IMR-90 (cell line): ENCODE measurements at places on chromosomes 3 and 15. TPM values are rescaled to one million over a fixed set of nuclear protein-coding genes. Genes with fewer than 3 reads are reported as not detected.

DLEC1 gene
- polyA plus RNA-seq = 0.03 TPM in 1 of 2 replicates, not detected in the other

GRCh38 chr3:8757551-8758518 is 11.6 kb downstream of the OXTR start:
- DNase-seq = peak; percentile 48
- H3K27ac ChIP-seq = no peak overlapping the region
- H3K4me3 ChIP-seq = no peak overlapping the region
- no peaks in the 10 kb centered on the region for H3K4me1 ChIP-seq
- no peaks in the 10 kb centered on the region for H3K36me3 ChIP-seq

INAFM2 gene
- polyA plus RNA-seq = 11.7 and 14.0 TPM in 2 replicates

- peaks cover 4% of the 10 kb centered on the region; the same call in 1 of the 2 replicates for H3K36me3 ChIP-seq
- peaks cover 8% of the 10 kb centered on the region for H3K4me1 ChIP-seq
- peak; percentile 57 for DNase-seq
- H3K27me3 ChIP-seq = no peaks in the 10 kb centered on the region
These were observed 16.6 kb downstream of the NFKBIZ start for GRCh38 chr3:101865751-101866509.

GRCh38 chr3:97993526-97993925 is 21.3 kb upstream of the RIOX2 start:
- H3K4me1 ChIP-seq = no peaks in the 10 kb centered on the region
- H3K36me3 ChIP-seq = no peaks in the 10 kb centered on the region
- no peak overlapping the region for H3K27ac ChIP-seq
- H3K27me3 ChIP-seq = peaks cover 3% of the 10 kb centered on the region; the same call in 1 of the 2 replicates

- no peak overlapping the region for H3K27ac ChIP-seq
- H3K27me3 ChIP-seq = peaks cover 36% of the 10 kb centered on the region
- H3K4me3 ChIP-seq = no peak overlapping the region
- H3K36me3 ChIP-seq = no peaks in the 10 kb centered on the region
- H3K4me1 ChIP-seq = no peaks in the 10 kb centered on the region
These were observed 28.0 kb upstream of the ARNT2 start for GRCh38 chr15:80375968-80376891.

- no peaks in the 10 kb centered on the region for H3K4me1 ChIP-seq
- H3K4me3 ChIP-seq = no peak overlapping the region
- no peaks in the 10 kb centered on the region; the same call in none of the 2 replicates for H3K36me3 ChIP-seq
- DNase-seq = no peak
- no peaks in the 10 kb centered on the region for H3K27me3 ChIP-seq
These were observed 45.8 kb downstream of the SCN5A start for GRCh38 chr3:38603731-38604131.

SLC6A11 gene
- not detected in 2 replicates for polyA plus RNA-seq

DNA sequence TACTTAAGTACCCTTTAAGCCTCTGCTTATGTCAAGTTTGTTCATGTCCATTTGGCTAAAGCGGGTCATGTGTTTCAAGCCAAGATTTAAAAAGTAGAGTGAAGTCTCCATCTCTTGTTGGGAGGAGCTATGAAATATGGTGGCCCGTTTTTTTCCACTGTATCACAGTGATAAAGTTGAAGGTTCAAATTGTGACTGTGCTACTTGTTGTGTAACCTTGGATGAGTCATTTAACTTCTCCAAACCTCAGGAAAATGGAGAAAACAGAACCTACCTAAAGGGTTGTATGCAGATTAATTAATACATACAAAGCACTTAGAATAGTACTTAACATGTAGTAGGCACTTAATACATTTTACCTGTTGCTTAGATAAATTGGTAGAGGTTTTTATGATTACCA is 43.4 kb downstream of the SNAPC5 start:
- peaks cover 11% of the 10 kb centered on the region for H3K36me3 ChIP-seq
- H3K27ac ChIP-seq = no peak overlapping the region
- no peaks in the 10 kb centered on the region for H3K4me1 ChIP-seq
- no peaks in the 10 kb centered on the region for H3K27me3 ChIP-seq
- DNase-seq = peak; percentile 32

LRRC31 gene
- not detected in 2 replicates for polyA plus RNA-seq

GRCh38 chr3:109715707-109716106 is 378.4 kb upstream of the DPPA4 start:
- H3K4me1 ChIP-seq = no peaks in the 10 kb centered on the region
- H3K27me3 ChIP-seq = peaks cover 2% of the 10 kb centered on the region
- DNase-seq = no peak
- no peak overlapping the region for H3K27ac ChIP-seq
- H3K36me3 ChIP-seq = no peaks in the 10 kb centered on the region
- no peak overlapping the region for H3K4me3 ChIP-seq

DNA sequence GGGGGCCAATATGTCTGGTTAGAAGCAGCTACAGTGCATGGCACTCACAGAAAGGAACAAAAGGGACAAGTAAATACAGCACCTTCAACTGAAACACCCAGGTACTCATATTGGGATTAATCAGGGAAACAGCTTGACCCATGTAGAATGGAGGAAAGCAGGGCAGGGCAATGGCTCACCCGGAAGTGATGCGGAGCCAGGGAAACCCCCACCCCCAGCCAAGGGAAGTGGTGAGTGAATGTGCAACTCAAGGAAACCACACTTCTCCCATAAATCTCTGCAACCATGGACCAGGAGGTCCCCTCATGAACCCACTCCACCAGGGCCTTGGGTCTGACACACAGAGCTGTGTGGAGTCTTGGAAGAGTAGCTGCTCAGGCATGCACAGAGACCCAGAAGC is 117.1 kb downstream of the MTHFS start:
- H3K4me3 ChIP-seq = no peak overlapping the region
- no peaks in the 10 kb centered on the region for H3K36me3 ChIP-seq
- H3K27me3 ChIP-seq = peaks cover 3% of the 10 kb centered on the region; the same call in 1 of the 2 replicates
- no peak for DNase-seq
- H3K4me1 ChIP-seq = no peaks in the 10 kb centered on the region
- H3K27ac ChIP-seq = no peak overlapping the region

- H3K27me3 ChIP-seq = no peaks in the 10 kb centered on the region
- no peaks in the 10 kb centered on the region for H3K36me3 ChIP-seq
- peak; percentile 17 for DNase-seq
- no peak overlapping the region for H3K4me3 ChIP-seq
These were observed 25.0 kb downstream of the DPH3 start for GRCh38 chr3:16239780-16240179.

CELF6 gene
- 0.06 and 0.07 TPM in 2 replicates for polyA plus RNA-seq

DNA sequence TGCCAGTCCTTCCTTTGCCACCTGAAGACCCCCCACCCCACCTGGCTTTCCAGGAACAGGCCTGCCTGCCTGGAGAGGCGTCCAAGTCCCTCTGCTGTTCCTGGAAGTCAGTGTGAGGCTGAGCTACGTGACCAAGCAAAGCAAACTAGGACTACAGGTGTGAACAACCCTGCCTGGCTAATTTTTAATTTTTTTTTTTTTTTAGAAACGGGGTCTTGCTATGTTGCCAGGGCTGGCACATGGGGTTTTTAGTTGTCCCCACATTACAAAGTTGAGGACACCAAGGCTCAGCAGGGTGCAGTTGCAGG is 17.4 kb downstream of the HEMK1 start:
- H3K27me3 ChIP-seq = no peaks in the 10 kb centered on the region
- H3K27ac ChIP-seq = no peak overlapping the region
- H3K4me3 ChIP-seq = no peak overlapping the region
- H3K36me3 ChIP-seq = peaks cover 6% of the 10 kb centered on the region; the same call in 1 of the 2 replicates

- H3K27ac ChIP-seq = no peak overlapping the region
- H3K36me3 ChIP-seq = no peaks in the 10 kb centered on the region
- no peaks in the 10 kb centered on the region; the same call in 1 of the 2 replicates for H3K27me3 ChIP-seq
- no peak overlapping the region for H3K4me3 ChIP-seq
These were observed 65.7 kb upstream of the PROK2 start for GRCh38 chr3:71850654-71851053.

DNA sequence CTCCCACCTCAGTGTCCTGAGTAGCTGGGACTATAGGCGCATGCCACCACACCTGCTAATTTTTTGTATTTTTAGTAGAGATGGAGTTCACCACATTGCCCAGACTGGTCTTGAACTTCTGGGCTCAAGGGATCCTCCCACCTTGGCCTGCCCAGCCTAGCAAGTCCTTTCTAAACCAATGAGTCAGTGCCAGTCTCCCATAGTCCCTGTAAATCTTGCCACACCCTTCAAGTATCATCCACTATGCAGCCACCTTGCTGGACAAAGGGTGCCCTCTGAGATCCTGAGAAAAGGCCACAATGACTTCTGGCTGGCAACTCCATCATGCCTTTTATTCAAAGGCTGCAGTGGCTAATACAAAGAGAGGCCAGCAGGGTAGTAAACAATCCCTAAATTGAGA is 184.0 kb downstream of the ABHD5 start:
- H3K27me3 ChIP-seq = no peaks in the 10 kb centered on the region
- peaks cover 24% of the 10 kb centered on the region for H3K4me1 ChIP-seq
- no peak overlapping the region for H3K27ac ChIP-seq
- no peaks in the 10 kb centered on the region for H3K36me3 ChIP-seq

DNA sequence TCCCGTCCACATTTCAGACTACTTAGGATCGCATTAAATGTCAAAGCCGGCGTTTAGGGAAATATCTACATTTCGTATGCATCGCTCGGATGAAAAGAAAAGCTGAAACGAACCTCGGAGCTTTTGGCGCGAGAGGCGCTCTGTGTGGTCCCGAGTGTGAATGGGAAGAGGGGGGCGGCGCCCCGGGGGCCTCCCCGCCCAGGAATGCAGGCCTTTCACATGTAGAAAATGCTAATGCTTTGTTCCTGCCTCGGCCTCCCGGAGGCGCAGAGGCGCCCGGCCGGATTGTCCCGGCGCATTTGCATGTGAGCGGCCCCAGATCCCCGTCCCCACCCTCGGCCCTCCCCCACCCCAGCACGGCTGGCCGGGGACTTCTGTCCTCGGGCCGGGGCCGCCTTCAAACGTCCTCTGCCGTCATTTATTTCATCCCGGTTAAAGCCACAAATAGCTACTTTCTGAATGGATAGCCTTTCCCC is 37.0 kb upstream of the TRIM71 start:
- DNase-seq = peak; percentile 16
- H3K27me3 ChIP-seq = peaks cover 4% of the 10 kb centered on the region; the same call in 1 of the 2 replicates
- H3K36me3 ChIP-seq = no peaks in the 10 kb centered on the region
- H3K4me3 ChIP-seq = peak overlapping the region; percentile 69
- no peaks in the 10 kb centered on the region; the same call in 1 of the 2 replicates for H3K4me1 ChIP-seq

DNA sequence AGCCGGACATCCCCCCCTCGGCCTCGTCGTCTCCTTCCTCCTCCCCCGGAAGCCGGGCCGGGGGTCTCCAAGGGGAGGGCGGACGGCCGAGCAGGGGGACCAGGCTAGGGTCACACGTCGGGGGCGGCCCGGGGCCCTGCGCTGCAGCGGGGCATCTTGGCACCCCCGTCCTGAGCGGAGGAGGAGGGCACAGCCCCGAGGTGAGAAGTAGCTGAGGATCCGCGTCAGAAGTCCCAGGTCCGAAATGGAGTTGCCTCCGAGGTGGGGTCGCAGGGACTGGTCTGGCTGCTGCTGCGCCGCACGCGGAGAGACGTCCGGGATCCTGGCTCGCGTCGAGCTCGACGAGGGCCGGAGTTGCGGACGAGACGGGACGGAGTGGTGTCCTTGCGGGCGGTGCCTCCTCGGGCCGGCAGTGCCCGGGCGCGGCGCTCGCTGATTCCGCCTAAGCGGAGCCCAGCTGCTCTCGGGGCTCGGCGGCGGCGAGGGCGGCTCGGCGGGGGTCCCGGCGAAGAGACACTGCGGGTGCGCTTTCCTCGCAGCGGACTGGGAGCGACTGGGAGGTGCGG is at the start of gene ADCY5:
Gene ADCY5 (minus strand): TSS at position 555 of the 566 bp plus-strand sequence. CDS start 545 bp downstream, at position 10.
- no peaks in the 10 kb centered on the region for H3K4me1 ChIP-seq
- H3K27ac ChIP-seq = no peak within 1 kb of the TSS
- no peak for DNase-seq
- peak within 1 kb of the TSS; percentile 51 for H3K4me3 ChIP-seq

CCR9 gene
- not detected in 2 replicates for polyA plus RNA-seq

CATSPER2 gene
- polyA plus RNA-seq = 0.41 and 0.85 TPM in 2 replicates

DNA sequence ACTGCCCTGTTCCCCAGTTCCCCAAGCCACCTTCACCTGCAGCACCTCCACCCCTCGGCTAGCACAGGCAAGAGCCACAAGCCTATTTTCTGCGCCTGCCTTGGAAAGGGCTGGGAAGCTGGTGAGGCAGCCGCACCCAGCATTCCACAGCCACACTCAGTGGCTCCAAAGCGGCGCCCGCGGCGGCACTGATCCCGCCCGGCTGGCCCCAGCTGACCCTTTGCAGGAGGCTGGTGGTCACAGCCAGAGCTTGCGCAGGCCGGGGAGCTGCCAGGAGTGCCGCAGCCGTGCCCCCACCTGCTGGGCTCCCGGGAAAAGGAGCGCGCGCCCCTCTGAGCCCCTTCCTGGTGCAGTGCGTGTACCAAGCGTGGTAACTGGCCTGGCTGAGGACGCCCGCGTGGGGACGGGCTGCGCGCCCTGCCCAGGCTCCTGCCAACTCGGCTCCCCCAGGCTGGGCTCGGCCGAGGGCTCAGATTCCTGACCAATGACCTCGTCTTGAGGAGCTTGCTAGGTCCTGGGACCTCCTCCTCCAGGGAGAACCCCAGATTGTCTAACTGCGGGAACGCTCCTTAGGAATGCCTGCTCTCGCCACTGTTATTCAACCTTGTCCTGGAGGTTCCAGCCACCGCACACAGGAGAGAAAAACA is 13.3 kb downstream of the GRAMD2A start:
- no peak overlapping the region for H3K27ac ChIP-seq
- peaks cover 31% of the 10 kb centered on the region for H3K27me3 ChIP-seq
- H3K36me3 ChIP-seq = no peaks in the 10 kb centered on the region
- peaks cover 3% of the 10 kb centered on the region; the same call in 1 of the 2 replicates for H3K4me1 ChIP-seq

TMEM45A gene
- polyA plus RNA-seq = 17.1 and 21.7 TPM in 2 replicates

DNA sequence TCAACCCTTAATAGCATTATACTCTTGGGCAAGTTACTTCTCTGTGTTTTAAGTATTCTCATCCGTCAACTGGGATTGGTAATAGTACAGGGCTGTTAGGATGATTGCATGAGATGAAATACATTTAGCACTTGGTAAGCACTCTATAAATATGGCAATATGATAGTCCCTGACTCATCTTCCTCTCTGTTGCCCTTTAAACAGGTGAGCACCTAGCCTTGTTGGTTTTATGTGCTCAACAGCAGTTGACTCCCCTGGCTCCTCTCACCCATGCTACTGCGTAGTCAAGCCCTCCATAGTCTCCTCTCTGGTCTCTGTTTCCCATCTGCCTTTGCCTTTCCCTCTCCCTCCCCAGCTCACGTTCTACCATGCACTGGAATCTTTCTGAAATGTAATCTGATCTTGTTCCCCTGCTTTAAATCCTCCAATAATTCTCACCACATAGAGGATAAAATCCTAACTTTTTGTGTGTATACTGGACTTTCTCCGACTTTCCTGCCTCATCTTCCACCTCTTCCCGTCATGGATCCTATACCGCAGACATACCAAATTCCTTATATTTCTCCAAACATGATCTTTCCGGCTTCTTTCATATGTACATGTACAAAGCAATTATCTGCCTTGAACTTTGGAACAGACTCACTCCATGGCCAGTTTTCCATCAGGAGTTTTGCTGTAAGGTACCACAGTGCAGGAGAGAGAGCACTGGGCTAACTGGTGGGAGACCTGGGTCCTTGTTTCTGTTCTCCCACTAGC is 42.3 kb downstream of the FSD2 start:
- H3K4me3 ChIP-seq = no peak overlapping the region
- H3K36me3 ChIP-seq = peaks cover 19% of the 10 kb centered on the region
- no peak for DNase-seq
- no peaks in the 10 kb centered on the region for H3K27me3 ChIP-seq
- no peaks in the 10 kb centered on the region for H3K4me1 ChIP-seq
- H3K27ac ChIP-seq = no peak overlapping the region

DNA sequence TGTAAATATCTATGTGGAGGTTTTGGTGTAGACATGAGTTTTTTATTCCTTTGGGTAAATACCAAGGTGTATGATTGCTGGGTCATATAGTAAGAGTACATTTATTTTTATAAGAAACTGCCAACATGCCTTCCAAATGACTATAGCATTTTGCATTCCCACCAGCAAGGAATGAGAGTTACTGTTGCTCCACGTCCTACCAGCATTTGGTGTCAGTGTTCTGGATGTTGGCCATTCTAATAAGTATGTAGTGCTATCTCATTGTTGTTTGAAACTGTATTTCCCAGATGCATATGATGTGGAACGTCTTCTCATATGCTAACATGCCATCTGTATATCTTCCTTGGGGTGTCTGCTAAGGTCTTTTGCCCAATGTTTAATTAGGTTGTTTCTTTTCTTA is 38.7 kb downstream of the LHFPL4 start:
- H3K36me3 ChIP-seq = no peaks in the 10 kb centered on the region
- H3K27ac ChIP-seq = no peak overlapping the region
- no peak overlapping the region for H3K4me3 ChIP-seq
- peaks cover 3% of the 10 kb centered on the region; the same call in 1 of the 2 replicates for H3K27me3 ChIP-seq
